ENCODE measurements at places on chromosomes 1 and 21.

GRCh38 chr1:88052167-88052566 is 631.9 kb upstream of the PKN2 start:
- DNase-seq = no peak

DNA sequence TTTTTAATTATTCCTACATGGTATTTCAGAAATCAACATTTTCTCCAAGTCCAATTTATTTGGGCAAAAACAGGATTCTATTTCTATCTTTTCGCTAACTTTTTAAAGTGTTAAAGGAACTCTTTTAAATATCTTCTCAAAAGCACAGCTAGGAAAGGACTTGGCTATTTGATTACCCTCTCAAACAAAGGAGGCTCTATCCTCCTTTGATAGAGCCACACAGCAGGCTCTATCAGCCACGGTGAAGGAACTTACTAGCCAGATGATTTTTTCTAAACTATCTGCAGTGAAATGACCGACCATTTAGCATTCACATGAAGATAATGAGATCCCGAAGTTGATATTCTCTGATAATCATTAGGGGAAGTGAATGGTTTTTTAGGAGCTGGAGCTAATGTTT is 9.1 kb downstream of the ANGPTL7 start:
- DNase-seq = no peak

DNA sequence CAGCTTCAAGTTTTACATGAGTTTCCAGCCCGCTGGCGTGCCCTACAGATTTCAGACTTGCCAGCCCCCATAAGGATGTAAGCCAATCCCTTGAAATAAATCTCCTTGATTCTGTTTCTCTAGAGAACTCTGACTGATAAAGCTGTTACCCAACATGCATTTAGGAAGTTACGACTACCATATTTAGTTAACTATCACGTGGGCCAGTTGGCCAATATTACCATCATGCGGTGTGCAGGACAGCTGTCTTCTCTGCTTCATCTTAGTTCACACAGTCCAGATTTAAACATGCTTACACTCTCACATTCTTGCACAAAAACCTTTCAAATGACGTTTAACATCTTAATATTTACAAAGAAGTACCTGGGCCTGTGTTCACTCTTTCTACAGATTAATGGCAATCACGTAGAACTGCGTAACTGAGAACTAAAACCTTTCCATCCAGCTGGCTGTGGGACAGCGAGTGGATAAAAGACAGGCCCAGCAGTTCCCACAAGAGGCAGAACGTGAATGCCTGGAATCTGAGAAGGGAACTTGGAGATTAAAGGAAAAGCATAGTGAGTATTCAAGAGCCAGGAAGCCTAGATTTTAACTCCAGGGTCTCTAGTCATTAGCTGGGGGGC is 20.8 kb downstream of the FAM177B start:
- no peak for DNase-seq

DNA sequence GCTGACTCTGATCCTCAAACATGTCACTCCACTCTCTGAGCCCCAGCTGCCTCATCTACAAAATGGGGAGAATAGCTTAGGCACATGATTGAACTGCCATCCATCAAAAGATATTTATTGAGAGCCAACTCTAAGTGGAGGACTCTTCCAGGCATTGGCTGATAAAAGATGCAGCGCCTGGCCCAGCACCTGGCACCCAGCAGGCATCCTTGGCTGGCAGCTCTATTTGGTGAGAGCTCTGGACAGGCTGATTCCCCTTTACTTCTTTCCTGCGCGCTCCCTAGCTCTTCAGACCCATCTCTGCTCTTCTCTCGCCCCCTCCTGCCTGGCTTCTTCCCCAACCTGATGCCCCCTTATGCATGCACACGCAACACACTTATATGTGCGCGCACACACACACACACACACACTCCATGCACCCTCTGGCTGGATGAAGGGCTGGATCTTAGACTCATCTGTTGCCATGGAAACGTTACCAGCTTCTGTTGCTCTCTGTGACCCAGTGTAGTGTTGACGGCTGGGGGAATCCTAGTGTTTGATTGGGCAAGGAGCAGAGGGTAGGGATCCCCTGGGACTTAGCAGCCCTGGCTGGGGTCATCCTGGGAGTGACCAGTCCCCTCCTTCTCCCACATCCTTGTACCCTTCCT is 49.3 kb downstream of the VWA5B1 start:
- DNase-seq = no peak

DNA sequence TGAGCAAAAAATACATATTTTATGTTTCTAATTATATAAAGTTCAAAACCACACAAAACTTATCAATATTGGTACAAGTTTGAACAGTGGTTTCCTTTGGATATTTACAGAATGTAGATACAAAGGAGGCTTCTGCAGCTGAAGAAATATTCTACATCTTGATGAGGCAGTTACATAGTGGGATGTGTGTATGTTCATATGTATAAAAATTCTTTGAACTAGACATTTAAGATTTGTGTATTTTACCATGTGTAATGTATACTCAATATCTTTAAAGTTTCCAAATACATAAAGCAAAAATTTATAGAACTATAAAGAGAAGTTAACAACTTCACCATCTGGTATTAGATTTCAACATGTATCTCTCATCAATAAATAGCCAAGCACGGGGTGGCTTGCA is 80.7 kb upstream of the TNFSF4 start:
- no peak for DNase-seq

- DNase-seq = no peak
Measured at GRCh38 chr1:168391851-168392681, 111.4 kb downstream of the TBX19 start.
